Sigmoid colon (tissue), 7 donors: ENCODE measurements at places on chromosomes 5 and 9. TPM values are rescaled to one million over a fixed set of nuclear protein-coding genes. Genes with fewer than 3 reads are reported as not detected.

Gene NFX1
- 17.7 TPM for polyA plus RNA-seq

Gene ADCY2
- polyA plus RNA-seq, result 0.90 TPM

Gene PPIC
- 21.6 TPM for polyA plus RNA-seq

Gene GRXCR2
- polyA plus RNA-seq, result not detected

Gene HDHD3
- polyA plus RNA-seq, result 113 TPM

Gene PCDHB14
- 1.0 TPM for polyA plus RNA-seq

Gene BTNL3
- 18.3 TPM for polyA plus RNA-seq

Gene LTC4S
- polyA plus RNA-seq, result 2.6 TPM

Gene POLR3G
- 2.4 TPM for polyA plus RNA-seq

Gene ADGRD2
- polyA plus RNA-seq, result not detected

Gene SMIM33
- 4.8 TPM for polyA plus RNA-seq

Gene TRIM7
- 5.3 TPM for polyA plus RNA-seq

Gene NOXA1
- polyA plus RNA-seq, result 15.4 TPM

Gene IL4
- not detected for polyA plus RNA-seq

Gene TMEFF1
- polyA plus RNA-seq, result not detected

Gene FAM151B
- 0.60 TPM for polyA plus RNA-seq

Gene LECT2
- not detected for polyA plus RNA-seq

Gene CRAT
- polyA plus RNA-seq, result 66.8 TPM

Gene PCDHB4
- 0.23 TPM for polyA plus RNA-seq

Gene SLC31A2
- polyA plus RNA-seq, result 10.8 TPM

Gene ABO
- 27.3 TPM for polyA plus RNA-seq
